Esophagus muscularis mucosa (tissue), 4 donors: ENCODE measurements at places on chromosomes 5 and 9. TPM values are rescaled to one million over a fixed set of nuclear protein-coding genes. Genes with fewer than 3 reads are reported as not detected.

Gene OGN
- total RNA-seq = 42.1 TPM

Gene LHX6
- 16.8 TPM for total RNA-seq

Gene RASEF
- 0.42 TPM for total RNA-seq

Gene DENND1A
- 22.0 TPM for total RNA-seq

Gene BTNL8
- total RNA-seq = 0.58 TPM

Gene ANGPTL2
- 48.7 TPM for total RNA-seq

Gene OMD
- total RNA-seq = 22.8 TPM

DNA sequence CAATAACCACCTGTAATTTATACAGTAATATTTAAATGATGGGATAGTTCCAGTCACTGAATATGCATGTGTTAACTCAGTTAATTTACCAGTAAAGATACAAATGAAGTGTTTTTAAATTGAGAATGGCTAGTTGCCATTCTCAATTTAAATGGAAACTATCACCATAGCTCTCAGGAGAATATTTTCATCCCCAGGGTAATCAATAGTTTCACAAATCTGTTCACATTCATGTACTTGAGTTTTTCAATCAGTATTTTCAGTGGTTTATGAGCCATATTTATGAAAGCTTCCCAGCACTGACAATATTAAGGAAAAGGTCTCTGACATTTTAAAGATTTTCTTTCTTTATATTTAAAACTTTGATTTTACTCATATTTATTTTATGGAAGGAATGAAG, 439.3 kb downstream of the MAT2B start:
- no peaks in the 10 kb centered on the region for H3K4me1 ChIP-seq
- no peak overlapping the region for H3K4me3 ChIP-seq
- no peaks in the 10 kb centered on the region for H3K27me3 ChIP-seq
- DNase-seq = no peak
- H3K27ac ChIP-seq = no peak overlapping the region

DNA sequence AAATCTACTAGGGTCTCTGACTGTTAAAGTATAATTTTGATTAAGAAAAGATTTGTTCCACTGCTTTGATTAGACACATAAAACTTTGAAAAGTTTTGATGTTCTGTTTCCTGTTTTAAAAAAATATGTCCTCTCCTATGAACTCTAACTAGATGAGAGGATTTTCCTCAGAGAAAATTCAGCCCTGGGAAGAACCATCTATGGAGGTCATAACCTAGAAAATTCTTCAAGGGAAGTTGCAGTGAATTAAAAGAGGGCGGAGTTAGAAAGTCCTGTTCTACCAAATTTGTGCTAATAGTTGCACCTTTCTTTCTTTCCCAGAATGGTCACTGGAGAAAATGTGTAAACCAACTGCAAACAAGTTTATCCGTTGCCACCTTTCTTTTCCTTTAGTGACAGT, 27.7 kb downstream of the PIK3R1 start:
- no peaks in the 10 kb centered on the region for H3K36me3 ChIP-seq
- H3K27ac ChIP-seq = peak overlapping the region; percentile 63
- DNase-seq = no peak

GRCh38 chr5:98301547-98301946, 471.9 kb upstream of the RGMB start:
- no peak overlapping the region for H3K4me3 ChIP-seq
- H3K27ac ChIP-seq = no peak overlapping the region
- H3K4me1 ChIP-seq = no peaks in the 10 kb centered on the region
- H3K36me3 ChIP-seq = no peaks in the 10 kb centered on the region
- no peak for DNase-seq

DNA sequence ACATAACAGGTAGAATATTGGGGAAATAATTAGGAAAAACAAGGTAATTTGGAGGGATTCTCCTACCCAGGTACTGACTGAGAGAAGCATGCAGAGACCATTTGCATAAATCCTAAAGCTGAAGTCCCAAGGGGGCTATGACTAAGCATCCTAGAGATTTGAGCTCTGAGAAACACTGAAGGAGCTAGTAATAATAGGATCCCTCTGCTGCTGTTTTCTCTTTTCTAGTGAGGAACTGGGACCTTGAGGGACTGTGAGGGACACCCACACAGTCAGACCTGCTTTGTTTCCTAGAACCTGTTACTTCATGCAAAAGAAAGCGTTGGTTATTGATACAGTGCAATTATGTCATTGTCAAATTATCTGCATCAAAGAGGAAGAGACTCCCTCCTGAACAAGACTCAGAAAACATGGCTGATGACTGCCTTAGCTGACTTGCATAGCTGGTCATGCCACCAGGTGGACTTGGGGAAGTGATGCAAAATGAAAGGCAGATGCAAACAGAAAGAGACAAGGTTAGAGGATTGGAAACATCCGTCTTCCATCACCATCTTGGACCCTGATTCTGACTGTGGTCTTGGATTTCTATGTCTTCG, 335.4 kb downstream of the NTRK2 start:
- no peaks in the 10 kb centered on the region for H3K4me1 ChIP-seq
- H3K36me3 ChIP-seq = no peaks in the 10 kb centered on the region
- no peaks in the 10 kb centered on the region for H3K27me3 ChIP-seq
- H3K27ac ChIP-seq = no peak overlapping the region
- no peak for DNase-seq

DNA sequence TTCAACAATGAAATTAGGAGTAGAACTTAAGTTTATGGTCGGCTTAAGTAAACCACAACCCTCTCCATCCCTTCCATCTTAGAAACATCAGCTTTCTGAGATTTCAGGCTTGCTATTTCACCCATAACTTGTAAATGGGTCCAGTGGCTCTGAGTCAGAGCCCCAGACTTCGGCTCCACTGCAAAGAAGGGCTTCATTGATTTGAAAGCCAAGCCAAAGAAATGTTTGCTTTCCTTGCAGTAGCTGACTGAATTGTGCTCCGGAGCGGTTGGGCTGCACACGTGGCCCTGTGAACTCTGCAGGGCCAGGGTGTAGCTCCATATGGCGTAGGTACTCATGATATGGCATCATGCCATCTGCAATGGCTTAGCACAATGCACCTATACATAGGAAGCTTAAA, 57.0 kb downstream of the NREP start:
- no peak overlapping the region for H3K4me3 ChIP-seq
- peaks cover 12% of the 10 kb centered on the region for H3K4me1 ChIP-seq
- no peaks in the 10 kb centered on the region for H3K27me3 ChIP-seq
- no peak for DNase-seq

- no peak overlapping the region for H3K4me3 ChIP-seq
- no peaks in the 10 kb centered on the region for H3K4me1 ChIP-seq
- H3K27ac ChIP-seq = no peak overlapping the region
- no peaks in the 10 kb centered on the region for H3K27me3 ChIP-seq
- H3K36me3 ChIP-seq = no peaks in the 10 kb centered on the region
These were observed 6.0 kb downstream of the KIF24 start for GRCh38 chr9:34322899-34323591.

GRCh38 chr9:125701351-125701750, 5.7 kb downstream of the MAPKAP1 start:
- no peaks in the 10 kb centered on the region for H3K27me3 ChIP-seq
- no peaks in the 10 kb centered on the region for H3K36me3 ChIP-seq
- H3K4me3 ChIP-seq = no peak overlapping the region
- peaks cover 16% of the 10 kb centered on the region for H3K4me1 ChIP-seq

DNA sequence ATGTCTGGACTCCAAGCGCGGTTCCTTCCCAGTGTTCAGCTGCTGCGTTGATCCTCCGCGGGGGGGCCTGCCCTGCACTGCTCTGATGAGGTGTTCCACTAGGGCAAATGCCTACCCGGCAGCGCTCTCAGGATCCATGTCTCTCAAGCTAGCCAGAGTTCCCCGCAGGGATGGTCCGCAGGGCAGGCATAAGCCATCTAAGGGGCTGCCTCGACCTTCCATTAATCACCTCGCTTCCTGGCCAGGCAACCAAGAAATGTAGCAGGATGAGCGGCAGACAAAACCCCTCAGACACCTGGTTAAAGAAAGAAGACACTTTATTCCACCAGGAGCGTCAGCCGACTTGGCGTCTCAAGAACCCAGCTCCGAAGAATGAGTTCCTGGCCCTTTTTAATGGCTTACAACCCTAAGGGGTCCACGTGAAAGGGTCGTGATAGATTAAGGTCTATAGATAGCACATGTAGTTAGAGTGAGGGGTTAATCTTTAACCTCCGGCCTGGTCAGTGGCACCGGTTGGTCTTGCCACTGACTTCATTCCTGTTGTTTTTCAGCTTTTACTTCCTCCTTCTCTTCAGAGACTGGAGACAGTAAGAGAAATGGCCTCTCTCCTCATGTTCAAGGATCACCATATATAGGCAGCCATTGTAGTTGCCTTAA, 47.2 kb upstream of the COX7C start:
- no peak overlapping the region for H3K4me3 ChIP-seq
- H3K4me1 ChIP-seq = no peaks in the 10 kb centered on the region
- H3K36me3 ChIP-seq = no peaks in the 10 kb centered on the region
- DNase-seq = no peak
- H3K27me3 ChIP-seq = no peaks in the 10 kb centered on the region

DNA sequence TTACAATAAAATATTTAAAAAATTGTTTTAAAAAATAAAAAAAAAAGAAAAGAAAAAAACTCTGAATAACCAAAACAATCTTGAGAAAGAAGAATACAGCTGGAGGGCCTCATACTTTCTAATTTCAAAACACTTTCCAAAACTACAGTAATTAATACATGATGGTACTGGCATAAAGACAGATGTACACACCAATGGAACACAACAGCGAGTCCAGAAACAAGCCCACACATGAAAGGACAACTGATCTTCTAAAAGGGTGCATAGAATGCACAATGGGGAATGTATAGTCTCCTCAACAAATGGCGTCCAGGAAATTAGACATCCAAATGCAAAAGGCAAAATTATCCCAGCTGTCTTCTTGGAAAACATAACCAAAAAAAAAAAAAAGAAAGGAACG, 99.6 kb downstream of the LURAP1L start:
- H3K27ac ChIP-seq = no peak overlapping the region
- no peak for DNase-seq
- no peaks in the 10 kb centered on the region for H3K36me3 ChIP-seq

GRCh38 chr5:69093771-69094482, at the start of gene SLC30A5:
SLC30A5 (plus strand) TSS chr5:69094014; CDS start chr5:69094256, 242 bp downstream.
- peak within 1 kb of the TSS; percentile 94 for H3K27ac ChIP-seq
- peak; percentile 99 for DNase-seq
- H3K4me1 ChIP-seq = peaks cover 30% of the 10 kb centered on the region
- peak within 1 kb of the TSS; percentile 95 for H3K4me3 ChIP-seq
- H3K36me3 ChIP-seq = peaks cover 25% of the 10 kb centered on the region

- H3K36me3 ChIP-seq = no peaks in the 10 kb centered on the region
- DNase-seq = no peak
- H3K27ac ChIP-seq = no peak overlapping the region
- H3K27me3 ChIP-seq = no peaks in the 10 kb centered on the region
- H3K4me1 ChIP-seq = no peaks in the 10 kb centered on the region
- no peak overlapping the region for H3K4me3 ChIP-seq
These were observed 88.4 kb upstream of the GRAMD2B start for GRCh38 chr5:126334760-126335159.

GRCh38 chr5:43711496-43711895, 108.5 kb downstream of the NNT start:
- H3K27me3 ChIP-seq = no peaks in the 10 kb centered on the region
- no peak for DNase-seq
- no peak overlapping the region for H3K4me3 ChIP-seq
- no peaks in the 10 kb centered on the region for H3K4me1 ChIP-seq
- no peaks in the 10 kb centered on the region for H3K36me3 ChIP-seq

GRCh38 chr9:114743446-114743845, 61.5 kb upstream of the TEX48 start:
- no peak overlapping the region for H3K4me3 ChIP-seq
- H3K27me3 ChIP-seq = no peaks in the 10 kb centered on the region
- H3K4me1 ChIP-seq = peaks cover 18% of the 10 kb centered on the region
- H3K27ac ChIP-seq = no peak overlapping the region
- DNase-seq = peak; percentile 80

- H3K4me3 ChIP-seq = no peak overlapping the region
- no peak overlapping the region for H3K27ac ChIP-seq
- no peaks in the 10 kb centered on the region for H3K27me3 ChIP-seq
- H3K36me3 ChIP-seq = no peaks in the 10 kb centered on the region
- H3K4me1 ChIP-seq = peaks cover 34% of the 10 kb centered on the region
- DNase-seq = no peak
These were observed 116.0 kb upstream of the LMX1B start for GRCh38 chr9:126497660-126498275.

GRCh38 chr5:125848751-125849150, 574.5 kb upstream of the GRAMD2B start:
- no peak overlapping the region for H3K27ac ChIP-seq
- H3K4me3 ChIP-seq = no peak overlapping the region
- no peaks in the 10 kb centered on the region for H3K36me3 ChIP-seq
- no peak for DNase-seq
- no peaks in the 10 kb centered on the region for H3K27me3 ChIP-seq

DNA sequence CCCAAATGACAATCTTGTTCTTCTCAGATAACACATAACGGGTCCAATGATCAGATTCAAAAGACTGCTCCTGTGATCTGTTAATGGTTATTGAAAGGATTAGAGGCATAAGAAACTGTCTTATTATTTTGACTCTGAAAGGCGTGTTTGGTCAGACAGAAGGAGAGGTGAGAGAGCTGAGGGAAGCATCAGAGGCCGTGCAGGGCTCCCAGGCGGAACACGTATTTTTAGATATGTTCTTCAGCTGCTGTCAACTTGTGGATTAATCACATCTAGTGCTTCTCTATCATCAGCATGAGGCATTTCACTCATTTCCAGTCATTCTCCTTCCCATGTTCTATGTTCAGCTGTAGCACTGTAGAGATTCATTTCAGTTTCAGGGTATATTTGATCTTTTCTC, 199.8 kb downstream of the MAPKAP1 start:
- no peak overlapping the region for H3K27ac ChIP-seq
- peaks cover 10% of the 10 kb centered on the region for H3K4me1 ChIP-seq
- H3K4me3 ChIP-seq = no peak overlapping the region
- DNase-seq = peak; percentile 42
- H3K27me3 ChIP-seq = no peaks in the 10 kb centered on the region

DNA sequence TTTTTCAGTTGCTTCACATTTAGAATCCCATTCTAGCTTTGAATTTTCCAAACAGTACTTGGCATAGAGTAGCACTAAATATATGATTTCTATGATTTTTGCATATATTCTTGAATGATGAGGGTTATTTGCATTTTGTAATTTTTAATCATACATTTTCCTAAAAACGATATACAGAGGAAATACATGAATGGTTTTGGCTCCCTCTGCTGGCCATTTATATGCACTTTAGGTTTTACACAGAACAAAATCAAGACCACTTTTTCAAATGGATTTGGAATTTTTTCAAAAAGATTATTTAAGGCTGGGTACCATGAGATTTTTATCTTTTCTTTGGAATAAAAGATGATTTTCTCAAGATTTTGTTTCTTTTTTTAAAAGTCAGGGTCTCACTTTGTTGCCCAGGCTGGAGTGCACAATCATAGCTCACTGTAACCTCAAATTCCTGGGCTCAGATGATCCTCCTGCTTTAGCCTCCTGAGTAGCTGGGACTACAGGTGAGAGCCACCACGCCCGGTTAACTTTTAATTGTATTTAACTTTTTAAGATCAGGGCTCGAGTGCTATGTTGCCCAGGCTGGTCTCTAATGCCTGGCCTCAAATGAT, 16.7 kb upstream of the COMMD10 start:
- H3K36me3 ChIP-seq = no peaks in the 10 kb centered on the region
- H3K4me1 ChIP-seq = no peaks in the 10 kb centered on the region
- H3K4me3 ChIP-seq = no peak overlapping the region
- no peak overlapping the region for H3K27ac ChIP-seq

GRCh38 chr5:158970569-158971014, 129.1 kb downstream of the EBF1 start:
- no peaks in the 10 kb centered on the region for H3K4me1 ChIP-seq
- no peak for DNase-seq
- H3K27me3 ChIP-seq = no peaks in the 10 kb centered on the region
- H3K36me3 ChIP-seq = no peaks in the 10 kb centered on the region
- no peak overlapping the region for H3K4me3 ChIP-seq

- H3K4me3 ChIP-seq = no peak overlapping the region
- H3K27me3 ChIP-seq = no peaks in the 10 kb centered on the region
- DNase-seq = no peak
- H3K36me3 ChIP-seq = no peaks in the 10 kb centered on the region
- H3K4me1 ChIP-seq = peaks cover 25% of the 10 kb centered on the region
These were observed 85.6 kb downstream of the ROR2 start for GRCh38 chr9:91864380-91864779.
